ENCODE measurements at places on chromosomes 4 and X.

DNA sequence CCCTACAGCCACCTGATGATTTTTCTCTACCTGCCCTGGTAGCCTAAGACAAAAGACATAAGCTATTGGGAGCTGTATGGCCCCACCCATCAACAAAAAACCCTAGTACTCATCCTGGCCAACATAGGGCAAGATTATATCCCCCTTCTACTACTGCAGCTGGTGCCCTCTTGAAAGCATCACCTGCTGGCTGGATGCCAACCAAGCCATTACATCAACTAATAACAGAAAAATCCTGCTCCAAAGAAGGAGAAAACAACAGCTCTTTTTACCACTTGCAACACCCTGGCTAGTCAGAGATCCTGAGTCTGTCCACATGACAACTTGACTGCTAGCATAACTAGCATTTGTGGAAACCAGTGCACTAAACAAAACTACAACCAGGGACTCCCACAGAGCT lies 43.6 kb upstream of the UPRT start:
- peak; percentile 33 for DNase-seq

GRCh38 chrX:140503238-140503601 lies 1.6 kb downstream of the SOX3 start:
- no peak for DNase-seq

- DNase-seq = peak; percentile 39
Measured at GRCh38 chrX:129600981-129601424, 53.8 kb downstream of the APLN start.

DNA sequence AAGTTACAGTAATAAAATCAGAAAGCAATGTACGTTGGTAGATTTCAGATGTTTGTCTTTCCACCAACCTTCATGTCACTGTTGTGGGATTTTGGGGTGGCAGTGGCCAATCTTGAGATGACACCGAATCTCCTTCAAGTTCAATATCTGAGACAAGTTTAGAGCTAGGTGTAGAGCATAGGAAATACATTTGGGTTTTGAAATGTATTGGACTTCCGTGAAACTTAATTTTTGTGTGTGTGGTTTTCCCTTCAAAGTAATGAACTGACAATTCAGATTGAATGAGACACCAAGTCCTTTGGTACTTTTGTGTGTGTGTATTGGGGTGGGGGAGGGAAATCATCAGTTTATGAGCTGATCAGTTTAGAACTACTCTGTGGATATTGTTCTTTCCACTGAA lies 1.8 kb downstream of the WDR44 start:
- no peak for DNase-seq

GRCh38 chr4:99405433-99406115 lies 29.6 kb downstream of the ADH7 start:
- peak; percentile 46 for DNase-seq

GRCh38 chr4:20617678-20618396 lies 82.4 kb upstream of the PACRGL start:
- peak; percentile 51 for DNase-seq

- no peak for DNase-seq
Measured at GRCh38 chr4:117293784-117294183, 208.4 kb upstream of the TRAM1L1 start.

DNA sequence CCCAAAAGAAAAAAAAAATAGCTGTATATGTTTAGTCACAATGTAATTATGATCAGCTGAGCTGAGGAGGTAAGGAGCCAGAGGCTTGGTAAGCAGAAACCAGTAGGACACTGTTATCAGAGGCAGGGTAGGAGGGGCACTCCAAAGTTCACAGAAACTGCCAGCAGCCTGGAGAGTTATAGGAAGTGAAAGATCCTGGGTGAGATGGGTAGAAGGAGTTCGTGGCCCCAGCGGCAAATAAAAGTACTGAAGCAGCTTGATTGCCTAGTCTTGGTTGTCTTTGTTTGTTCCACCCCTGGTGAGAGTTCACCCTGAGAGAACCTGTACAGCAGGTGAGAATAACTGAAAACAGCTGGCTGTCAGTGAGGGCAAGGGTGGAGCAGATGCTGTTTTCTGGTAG lies 340.8 kb downstream of the ADGRL3 start:
- DNase-seq = peak; percentile 77

DNA sequence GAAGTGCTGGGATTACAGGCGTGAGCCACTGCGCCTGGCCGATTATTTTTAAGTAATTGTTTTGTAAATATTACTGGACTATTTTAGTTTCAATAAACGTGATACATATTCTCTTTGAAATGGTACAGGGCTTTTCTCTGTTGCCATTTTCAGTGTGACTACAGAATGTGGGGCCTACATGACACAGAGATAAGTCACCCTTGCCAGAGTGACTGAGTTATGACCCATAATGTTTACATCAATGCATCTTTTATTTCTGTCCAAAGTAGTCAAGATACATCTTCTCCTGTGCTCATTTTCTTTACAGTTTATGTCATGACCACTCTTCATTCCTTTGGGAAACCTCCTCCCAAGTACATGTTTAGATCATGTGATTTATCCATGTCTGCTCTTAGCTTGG lies 88.3 kb upstream of the GC start:
- DNase-seq = no peak

DNA sequence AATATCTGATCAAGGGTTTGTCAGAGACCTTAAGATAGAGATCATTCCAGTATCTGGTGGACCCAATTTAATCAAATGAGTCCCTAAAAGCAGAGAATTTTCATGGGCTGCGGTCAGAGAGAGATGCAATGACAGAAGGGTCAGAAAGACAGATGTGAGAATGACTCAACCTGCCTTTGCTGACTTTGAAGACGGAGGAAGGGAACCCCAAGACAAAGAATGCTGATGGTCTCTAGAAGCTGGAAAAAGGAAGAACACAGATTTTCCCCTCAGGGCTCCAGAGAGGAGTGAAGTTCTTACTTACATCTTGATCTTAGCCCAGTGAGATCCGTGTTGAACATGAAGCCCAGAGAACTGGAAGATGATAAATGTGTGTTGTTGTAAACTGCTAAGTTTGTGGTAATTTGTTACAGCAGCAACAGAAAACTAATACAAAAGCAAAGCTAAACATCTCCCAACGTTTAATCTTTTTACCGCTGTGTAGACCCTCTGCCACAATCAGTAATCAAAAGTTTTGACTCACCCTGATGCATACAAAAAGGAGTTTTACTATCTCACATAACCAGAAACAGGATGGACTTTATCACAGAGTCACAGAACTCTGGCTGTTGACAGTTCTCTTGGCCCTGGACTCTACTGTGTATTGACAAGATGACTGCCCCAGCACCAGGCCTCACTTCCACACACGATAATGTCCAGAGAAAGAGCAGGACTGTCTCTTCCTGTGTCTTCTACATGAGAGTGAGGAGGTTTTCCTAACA lies 70.2 kb upstream of the MAGEB2 start:
- no peak for DNase-seq

GRCh38 chr4:183755596-183755995 lies 96.5 kb downstream of the TRAPPC11 start:
- no peak for DNase-seq

GRCh38 chrX:18885328-18886004 lies 98.4 kb downstream of the PHKA2 start:
- no peak for DNase-seq

- peak; percentile 74 for DNase-seq
Measured at GRCh38 chr4:44720371-44720770, 6.0 kb downstream of the GNPDA2 start.

- no peak for DNase-seq
Measured at GRCh38 chr4:3285558-3286334, 7.1 kb upstream of the RGS12 start.

GRCh38 chrX:134139090-134139489 lies 97.9 kb upstream of the CCDC160 start:
- DNase-seq = no peak

Data from NCI-H1417 (cell line).